Activated gamma-delta T cell treated with anti-CD3 and anti-CD28 coated beads, Interleukin-2, amount 50 U/mL, for 16 hours (primary cell): ENCODE measurements at places on chromosomes 6 and 20.

DNA sequence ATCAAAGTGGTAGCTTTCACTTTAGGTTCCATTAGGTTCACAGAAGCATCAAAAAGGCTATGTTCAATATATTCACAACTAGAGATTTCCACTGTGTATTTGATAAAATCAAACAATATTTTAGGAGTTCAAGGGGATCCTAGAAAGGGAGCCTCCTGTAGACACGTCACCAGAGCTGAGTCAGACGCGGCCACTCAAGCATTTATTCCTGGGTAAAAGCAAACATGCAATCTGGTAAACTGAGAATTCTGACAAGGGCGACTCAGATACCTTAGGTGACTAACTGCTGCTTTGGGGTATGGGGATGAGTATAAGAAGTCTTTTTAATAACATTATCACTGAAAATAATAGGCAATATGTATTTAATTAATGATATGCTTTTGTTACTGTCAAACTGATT, 118.7 kb upstream of the HMGN3 start:
- DNase-seq = no peak

GRCh38 chr6:97459986-97460385, 177.0 kb upstream of the MMS22L start:
- DNase-seq = no peak

- DNase-seq = no peak
Observed at GRCh38 chr20:61166324-61166723, 85.7 kb upstream of the CDH4 start.

DNA sequence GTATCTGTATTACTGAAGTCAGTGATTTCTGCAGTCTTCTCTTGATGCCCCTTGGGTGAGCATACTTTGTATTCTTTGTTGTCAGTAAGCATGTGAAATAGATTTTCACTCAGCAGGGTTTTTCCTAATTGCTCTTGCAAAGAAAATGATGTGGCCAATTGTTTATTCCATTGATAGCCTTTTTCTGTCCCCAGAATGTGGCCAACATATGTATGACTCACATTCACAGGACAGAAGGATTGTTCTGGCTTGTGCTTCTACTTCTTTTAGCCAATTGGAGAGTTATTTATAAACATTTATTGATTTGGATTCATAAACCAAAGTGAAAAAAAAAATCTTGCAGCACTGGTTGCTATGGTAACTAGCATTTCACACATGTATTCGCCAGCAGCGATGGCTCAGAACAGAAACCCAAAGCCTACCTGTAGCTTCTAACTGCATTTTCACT, 54.4 kb upstream of the RBM24 start:
- DNase-seq = no peak

DNA sequence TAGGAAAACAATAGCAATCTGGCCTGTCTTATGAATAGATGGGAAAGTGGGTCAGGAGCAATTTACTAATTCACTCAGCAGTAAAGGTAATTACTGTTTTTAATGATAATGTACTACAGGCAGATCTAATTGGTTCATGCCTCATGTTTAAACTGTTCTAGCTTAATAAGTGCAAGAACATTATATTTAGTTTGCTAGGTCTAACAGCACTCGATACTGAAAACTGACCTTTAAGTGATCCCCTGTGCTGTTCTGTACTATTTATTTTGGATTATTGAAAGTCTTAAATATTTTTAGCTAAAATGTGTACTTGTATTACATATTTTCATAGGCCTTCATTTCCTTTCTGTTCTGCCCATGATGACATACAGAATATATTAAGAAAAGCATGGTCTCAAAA, 998.0 kb upstream of the GJE1 start:
- DNase-seq = no peak

- DNase-seq = no peak
Observed at GRCh38 chr6:165931675-165932074, 236.0 kb downstream of the TBXT start.

- no peak for DNase-seq
Observed at GRCh38 chr20:20546402-20546801, 166.0 kb downstream of the RALGAPA2 start.

GRCh38 chr6:38753707-38754106, 38.6 kb downstream of the DNAH8 start:
- no peak for DNase-seq

DNA sequence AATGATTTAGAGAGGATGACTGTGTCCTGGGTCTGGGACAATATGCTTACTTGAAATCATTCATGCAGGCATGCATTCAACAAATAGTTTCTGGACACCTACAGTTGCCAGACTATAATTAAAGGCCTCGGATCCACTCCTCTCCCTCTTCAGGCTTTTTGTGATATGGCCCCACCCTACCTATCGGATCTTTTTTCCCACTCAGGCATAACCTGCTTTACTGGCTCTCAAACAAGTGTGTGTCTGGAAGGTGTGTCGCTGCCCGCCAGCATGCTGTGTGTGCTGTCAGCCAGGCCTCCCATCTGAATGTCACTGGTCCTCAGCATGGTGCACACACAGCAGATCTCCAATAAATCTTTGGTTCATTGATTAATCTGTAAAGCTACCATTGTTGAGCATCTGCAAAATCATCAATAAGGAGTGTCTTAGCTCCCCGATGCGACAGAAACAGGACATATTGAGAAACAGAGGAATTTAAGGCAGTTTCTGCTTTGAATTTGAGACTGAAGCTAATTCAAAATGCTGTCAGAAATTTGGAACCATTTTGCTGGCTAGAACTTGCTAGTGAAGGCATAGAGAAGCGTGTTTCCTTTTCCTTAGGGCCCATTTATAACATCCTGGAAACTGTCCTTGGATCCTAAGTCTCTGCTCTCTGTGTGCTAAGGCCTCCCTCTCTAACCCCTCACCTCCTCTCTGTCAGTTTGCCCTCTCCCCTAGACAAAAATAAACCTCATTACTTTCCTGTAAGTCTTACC, 23.5 kb upstream of the CCN6 start:
- no peak for DNase-seq

- no peak for DNase-seq
Observed at GRCh38 chr6:48834706-48835105, 628.3 kb downstream of the MMUT start.

- DNase-seq = no peak
Observed at GRCh38 chr20:51491393-51491792, 51.1 kb downstream of the NFATC2 start.

- DNase-seq = no peak
Observed at GRCh38 chr20:17758512-17758911, 58.7 kb downstream of the BANF2 start.

DNA sequence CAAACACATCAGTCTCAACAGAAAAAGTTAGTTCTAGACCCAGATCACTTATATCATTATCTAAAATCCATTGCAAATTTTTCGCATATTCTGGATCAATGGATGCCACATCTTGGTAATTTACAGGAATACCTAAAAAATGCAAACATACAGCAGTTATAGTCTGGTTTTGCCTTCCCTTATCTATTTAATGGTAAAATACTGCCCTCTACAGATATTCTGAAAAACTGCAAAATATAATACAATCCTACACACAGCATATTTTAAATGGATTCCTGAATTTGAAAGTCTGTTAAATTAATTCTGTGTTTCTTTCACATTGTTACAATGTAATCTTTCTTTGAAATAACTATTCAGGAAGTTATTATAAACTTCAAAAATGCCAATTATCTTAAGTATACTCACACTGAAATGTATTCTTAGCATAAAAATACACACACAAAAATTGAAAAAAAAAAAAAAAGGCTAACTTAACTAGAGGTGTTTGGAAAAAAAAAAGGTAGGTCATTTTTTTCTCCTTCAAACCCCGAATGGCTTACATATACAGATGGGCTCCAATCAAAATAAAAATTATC, 88.4 kb downstream of the HACE1 start:
- DNase-seq = no peak

GRCh38 chr6:25301362-25301761, 22.2 kb downstream of the CARMIL1 start:
- DNase-seq = no peak

DNA sequence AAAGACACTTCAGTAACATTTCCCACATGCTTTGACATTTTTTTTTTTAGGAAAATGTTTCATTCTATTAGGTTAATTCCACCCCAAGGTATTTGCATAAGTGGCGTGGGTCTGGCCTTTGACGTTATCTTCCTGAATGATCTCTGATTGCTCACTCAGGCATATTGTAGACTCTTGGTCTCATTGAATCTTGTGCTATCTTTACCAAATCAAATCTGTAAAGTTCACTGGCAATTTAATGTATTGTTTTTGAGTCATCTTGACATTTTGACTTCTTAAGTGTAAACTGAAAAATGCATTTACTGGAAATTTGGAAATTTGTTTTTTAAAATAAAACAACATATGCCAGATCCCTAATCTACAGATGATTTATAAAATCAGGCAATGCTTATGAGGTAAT, 16.0 kb upstream of the VIP start:
- no peak for DNase-seq

DNA sequence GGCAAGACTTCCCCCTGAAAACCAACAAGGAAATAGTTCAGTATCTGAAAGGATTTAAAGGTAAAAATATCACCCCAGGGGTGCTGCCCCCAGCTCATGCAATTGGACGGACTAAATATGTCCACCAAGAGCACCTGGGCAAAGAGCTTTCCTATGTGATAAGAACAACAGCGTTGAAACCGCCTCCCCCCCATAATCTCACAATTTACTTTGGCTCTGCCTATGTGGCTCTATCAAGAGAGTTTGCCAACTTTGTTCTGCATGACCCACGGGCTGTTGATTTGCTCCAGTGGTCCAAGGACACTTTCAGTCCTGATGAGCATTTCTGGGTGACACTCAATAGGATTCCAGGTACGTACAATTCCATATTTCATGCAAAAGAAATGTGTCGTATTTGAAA, 35.8 kb downstream of the GCNT2 start:
- no peak for DNase-seq

DNA sequence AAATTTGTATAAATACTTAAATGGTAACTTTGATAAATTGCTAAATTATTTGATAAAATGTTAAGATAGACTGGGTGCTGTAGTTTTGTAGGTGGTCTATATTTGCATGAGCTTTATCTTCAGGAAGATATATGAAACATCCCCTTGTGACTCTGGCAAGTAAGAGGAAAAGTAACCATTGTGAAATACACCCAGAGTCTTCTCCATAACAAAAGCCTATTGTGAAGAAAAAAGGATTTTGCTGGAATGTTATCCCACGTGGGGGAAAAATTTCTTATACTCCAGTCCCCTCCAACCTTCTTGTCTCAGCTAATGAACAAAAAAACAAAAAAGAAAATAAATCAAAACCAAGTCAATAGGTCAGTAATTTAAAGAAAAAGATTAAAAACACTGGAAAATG, 600.7 kb downstream of the HDGFL1 start:
- DNase-seq = no peak

GRCh38 chr6:73471686-73472290, 10.3 kb downstream of the MTO1 start:
- DNase-seq = no peak

DNA sequence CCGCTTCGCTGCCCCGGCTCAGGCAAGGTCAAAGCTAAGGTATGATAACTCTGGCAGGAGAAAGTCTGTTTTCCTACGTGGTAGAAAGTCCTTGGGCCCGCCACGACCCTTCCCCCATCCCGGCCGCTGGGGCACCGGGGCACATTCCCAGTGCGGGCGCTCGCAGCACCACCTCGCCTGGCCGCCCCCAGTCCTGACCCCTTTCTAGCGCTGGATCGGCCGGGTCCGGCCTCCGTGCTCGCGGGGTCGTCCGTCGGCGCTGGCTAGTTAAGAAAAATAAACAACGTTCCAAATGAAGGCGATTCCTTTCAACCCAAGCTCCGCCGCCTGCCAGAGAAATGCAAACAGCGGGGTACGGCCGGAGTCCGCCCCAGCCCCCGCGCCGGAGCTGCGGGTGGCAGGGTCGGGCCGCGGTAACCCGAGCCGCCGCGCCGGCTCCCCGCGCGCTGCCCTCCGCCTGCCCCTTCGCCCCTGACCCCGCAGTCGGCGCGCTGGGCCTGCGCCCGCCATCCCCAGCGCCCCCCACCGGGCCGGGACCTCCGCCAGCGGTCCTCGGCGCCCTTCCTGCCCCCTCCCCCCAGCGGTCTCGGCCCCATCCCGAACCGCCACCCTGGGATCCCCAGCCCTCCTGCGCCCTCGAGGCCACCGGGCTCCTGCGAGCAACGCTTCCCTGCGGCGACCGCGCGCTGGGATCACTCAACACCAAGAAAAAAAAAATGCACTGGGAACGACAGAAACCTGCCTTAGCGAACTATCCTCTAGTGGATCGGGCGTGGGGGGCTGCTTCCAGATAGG, 37.6 kb downstream of the NCR2 start:
- no peak for DNase-seq

DNA sequence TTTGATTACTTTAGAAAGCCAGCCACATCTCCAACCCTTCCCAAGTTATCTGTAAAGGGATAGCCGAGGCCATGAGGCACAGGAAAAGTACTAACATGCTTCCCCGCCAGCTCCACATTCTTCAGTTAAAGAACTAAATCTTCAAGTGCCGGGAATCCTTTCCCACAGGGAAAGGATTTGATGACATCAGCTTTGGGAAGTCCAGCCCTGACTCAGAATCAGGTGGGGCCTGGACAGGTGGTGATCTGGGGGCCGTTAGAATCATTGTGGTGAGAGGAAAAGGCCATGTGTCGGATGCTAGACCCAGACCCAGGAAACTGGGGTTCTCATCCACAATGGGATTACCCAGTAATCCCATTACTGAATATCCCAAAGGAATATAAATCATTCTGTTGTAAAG, 580.0 kb downstream of the QKI start:
- DNase-seq = no peak

DNA sequence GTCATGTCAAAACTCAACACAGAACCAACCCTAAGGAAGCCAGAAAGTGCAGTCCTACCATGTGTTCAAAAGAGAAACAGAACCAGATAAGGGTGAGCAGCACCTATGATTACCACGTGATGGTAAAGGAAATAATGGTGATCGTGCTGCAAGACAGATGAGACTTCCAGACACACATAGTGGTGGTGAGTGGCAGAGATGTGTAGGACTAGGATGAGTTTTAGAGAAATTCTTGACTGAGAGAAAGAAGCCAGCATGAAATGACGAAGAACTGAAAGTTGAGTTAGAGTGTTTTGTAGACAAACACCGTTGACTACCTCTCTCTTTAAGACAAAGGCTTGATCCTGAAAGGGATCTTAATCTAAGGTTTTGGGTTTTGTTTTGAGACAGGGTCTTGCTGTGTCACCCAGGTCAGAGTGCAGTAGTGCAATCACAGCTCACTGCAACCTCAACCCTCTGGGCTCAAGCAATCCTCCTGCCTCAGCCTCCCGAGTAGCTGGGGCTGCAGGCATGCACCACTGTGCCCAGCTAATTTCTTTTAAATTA, 10.6 kb upstream of the BTBD9 start:
- DNase-seq = no peak

GRCh38 chr6:57263739-57264138, 41.6 kb upstream of the RAB23 start:
- no peak for DNase-seq

- no peak for DNase-seq
Observed at GRCh38 chr6:48667797-48668196, 556.8 kb upstream of the PTCHD4 start.

GRCh38 chr20:9322661-9323060, 191.7 kb upstream of the LAMP5 start:
- no peak for DNase-seq

- no peak for DNase-seq
Observed at GRCh38 chr6:129141499-129141898, 258.6 kb downstream of the LAMA2 start.
